ENCODE measurements at places on chromosomes 1 and 21. TPM values are rescaled to one million over a fixed set of nuclear protein-coding genes. Genes with fewer than 3 reads are reported as not detected.

LPAR3 gene
- not detected for total RNA-seq

- H3K27ac ChIP-seq = no peak overlapping the region
- no peaks in the 10 kb centered on the region for H3K27me3 ChIP-seq
- DNase-seq = no peak
Measured at GRCh38 chr1:188906921-188907641, 1570.6 kb downstream of the BRINP3 start.

ATP6V1G3 gene
- total RNA-seq = not detected

DNA sequence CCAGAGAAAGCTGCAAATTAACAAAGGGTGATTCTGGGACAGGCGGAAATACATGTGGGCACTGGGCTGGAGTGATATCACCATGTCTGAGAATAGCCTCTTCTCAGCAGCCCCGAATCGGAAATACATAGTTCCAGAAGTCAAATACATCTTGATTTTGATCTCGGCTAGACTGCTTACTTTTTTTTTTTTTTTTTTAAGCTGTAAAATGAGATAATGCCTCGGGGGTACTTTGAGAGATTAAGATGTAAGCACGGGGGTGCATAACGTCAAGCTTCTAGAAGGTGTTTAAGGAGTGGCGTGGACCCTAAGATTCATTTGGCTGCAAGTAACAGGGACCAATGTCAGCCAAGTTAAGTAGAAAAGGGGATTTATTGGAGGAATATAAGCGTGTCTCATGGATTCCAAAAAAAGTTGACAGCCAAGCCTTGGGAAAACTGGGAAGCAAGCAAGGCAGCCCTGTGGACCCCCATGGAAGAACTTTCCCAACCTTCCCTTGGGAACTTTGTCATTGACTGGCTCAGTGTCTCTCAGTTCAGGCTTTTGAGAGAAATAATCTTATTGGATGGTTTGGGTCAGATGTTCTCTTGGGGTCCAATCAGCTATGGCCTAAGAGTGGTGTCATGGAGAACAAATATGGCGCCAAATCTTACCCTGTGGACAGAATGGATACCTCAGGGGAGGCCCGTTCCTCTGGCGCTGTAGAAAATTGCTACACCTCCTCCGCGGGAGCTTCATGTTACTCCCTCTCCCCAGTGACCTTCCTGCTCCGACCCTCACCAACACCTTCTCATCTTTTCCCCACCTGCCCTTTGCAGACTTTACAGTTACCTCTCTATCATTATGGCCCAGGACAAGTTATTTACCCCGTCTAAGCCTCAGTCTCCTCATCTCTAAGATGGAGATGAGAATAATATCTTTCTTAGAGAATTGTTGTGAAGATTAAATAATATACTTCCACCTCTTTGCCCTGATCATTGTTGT, 186.6 kb downstream of the KAZN start:
- no peak overlapping the region for H3K27ac ChIP-seq
- no peak for DNase-seq
- H3K27me3 ChIP-seq = no peaks in the 10 kb centered on the region

SPTA1 gene
- total RNA-seq = 3.3 TPM

- no peaks in the 10 kb centered on the region for H3K4me1 ChIP-seq
- H3K36me3 ChIP-seq = no peaks in the 10 kb centered on the region
- H3K4me3 ChIP-seq = no peak overlapping the region
- no peak for DNase-seq
- no peak overlapping the region for H3K27ac ChIP-seq
- peaks cover 48% of the 10 kb centered on the region for H3K27me3 ChIP-seq
Measured at GRCh38 chr1:6956488-6957159, 171.4 kb downstream of the CAMTA1 start.
